ENCODE measurements at places on chromosomes 1 and 21.

DNA sequence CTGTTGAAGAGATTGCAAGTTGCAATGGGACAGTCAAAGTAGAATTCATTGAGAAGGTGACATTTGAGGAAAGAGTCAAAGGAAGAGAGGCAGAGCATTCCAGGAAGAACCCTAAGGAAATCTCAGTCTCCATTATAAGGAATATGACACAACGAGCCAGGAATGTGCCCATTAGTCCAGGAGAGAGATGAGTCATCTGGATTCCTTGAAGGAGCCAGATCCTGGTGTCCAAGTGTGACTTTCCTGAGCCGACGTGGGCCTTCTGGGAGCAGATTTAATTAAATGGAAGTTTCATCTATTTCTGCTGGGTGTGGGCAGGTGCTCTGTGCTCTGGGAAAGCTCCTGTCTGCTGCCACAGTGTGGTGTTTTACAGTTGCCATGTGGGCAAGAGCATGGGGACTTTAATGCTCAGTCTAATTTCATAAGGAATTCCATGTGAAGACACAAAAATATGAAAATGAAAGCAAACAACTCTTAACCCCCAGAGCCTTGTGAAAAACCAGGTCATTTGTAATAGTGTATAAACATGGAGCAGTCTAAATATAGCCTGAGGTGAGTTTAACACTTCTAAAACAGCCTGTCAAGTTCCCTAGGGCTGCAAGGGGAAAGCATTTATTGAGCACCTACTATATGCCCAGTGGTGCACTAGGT lies 111.4 kb upstream of the ARTN start:
- peak; percentile 95 for DNase-seq

- DNase-seq = peak; percentile 36
Measured at GRCh38 chr21:37389456-37389855, 22.9 kb downstream of the DYRK1A start.

GRCh38 chr1:152783095-152783494 lies 3.0 kb upstream of the LCE1E start:
- DNase-seq = no peak

DNA sequence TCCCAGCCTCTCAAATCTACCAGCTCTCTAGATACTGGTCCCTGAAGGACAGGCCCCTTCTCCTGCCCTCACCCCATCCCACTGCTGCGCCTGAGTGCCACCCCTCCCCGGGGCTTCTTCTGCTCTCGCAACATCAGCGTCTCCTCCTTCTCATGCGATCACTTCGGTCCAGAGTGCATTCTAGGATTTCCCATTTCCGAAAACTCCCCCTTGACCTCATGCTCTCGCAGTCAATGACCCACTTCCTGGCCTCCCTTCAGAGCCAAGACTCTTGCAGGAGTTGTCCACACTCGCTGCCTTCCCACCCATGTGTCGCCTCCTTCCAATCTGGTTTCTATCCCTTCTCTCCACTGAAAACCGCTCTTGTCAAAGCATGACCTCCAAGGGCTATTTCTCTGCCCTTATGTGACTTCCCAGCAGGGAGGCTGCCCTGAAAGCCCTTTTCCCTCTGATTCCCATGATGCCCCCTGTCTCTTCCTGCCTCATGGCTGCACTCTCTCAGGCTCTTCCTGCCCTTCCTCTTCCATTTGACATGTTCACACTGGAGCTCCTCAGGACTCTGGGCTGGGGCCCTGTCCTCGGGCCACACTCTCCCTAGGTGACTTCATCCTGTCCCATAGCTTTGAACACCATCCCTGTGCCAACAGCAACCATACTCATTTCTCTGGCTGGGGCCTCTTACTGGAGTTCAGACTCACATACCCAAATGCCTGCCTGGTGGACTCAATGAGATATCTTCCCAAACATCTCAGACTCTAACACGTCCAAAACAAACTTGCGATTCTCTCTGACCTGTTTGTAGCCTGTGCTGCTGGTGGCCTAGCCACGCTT lies 46.0 kb downstream of the LDLRAD2 start:
- no peak for DNase-seq

DNA sequence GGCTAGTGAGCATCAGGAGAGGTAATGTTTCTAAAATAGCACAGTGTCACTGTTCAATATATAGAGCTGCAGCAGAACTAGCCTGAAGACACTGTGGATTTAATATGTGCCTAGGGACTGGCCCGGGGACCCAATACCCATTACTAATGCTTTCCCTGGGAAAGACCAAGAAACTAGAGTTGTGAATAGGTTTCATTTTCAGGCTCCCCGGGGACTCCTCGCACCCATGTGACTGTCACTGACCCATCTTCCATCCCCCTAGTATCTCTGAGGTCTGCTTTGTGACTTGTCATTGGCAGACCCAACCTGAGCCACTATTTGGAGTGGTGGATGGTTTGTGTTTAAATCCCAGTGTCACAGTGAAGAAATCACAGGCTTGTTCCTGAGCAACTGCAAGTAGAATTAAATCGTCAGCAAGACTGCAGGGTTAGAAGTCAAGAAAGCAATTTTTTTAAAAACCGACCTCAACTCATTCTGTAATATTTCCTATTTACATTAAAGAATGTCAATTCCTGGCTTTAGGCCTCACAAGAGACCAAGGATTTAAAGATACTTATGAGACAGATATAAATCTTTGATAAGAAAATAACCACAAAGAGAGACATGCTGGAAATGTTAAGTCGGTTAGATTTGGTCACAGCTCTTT lies 130.0 kb upstream of the TNR start:
- DNase-seq = no peak

- DNase-seq = no peak
Measured at GRCh38 chr1:116679828-116680628, 12.5 kb upstream of the IGSF3 start.

All from AG08395 (cell line).